ENCODE measurements at places on chromosomes 1 and 21. TPM values are rescaled to one million over a fixed set of nuclear protein-coding genes. Genes with fewer than 3 reads are reported as not detected.

DNA sequence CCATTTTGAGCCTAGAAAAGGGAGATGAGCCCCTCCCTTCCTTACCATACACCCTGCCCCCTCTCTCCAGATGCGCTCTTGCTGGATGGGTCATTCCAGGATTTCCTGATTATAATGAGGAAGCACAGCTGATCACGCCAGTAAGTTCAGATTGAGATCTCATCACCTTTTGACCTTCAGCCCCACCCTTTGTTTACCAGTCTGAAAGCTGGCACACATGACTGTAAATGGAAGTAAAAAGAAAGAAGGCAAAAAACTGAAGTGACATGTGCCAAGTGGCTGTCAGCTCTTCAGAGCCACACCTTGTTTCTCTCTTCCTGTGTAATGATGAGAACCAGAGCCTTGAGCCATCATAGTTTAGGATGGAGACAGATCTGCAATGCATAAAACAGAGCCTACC, 27.9 kb downstream of the S1PR1 start:
- no peak for DNase-seq

The GBP4 gene
- total RNA-seq: 9.7 TPM

- DNase-seq: no peak
Measured at GRCh38 chr1:154720328-154721297, 112.6 kb upstream of the ADAR start.

DNA sequence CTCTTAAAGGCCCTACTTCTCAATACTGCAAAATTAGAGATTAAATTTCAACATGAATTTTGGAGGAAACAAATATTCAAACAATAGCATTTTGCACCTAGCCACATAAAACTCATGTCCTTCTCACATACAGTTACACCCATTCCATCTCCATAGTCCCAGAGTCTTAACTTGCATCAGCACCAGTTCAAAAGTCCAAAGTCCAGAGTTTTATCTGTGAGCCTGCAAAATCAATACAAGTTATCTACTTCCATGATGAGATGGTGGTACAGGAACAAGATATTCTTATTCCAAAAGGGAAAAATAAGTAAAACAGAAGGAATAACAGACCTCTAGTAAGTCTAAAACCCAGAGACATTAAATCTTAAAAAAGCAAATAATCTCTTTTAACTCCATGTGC, 686.0 kb upstream of the ADGRL4 start:
- no peak for DNase-seq

- DNase-seq: no peak
Measured at GRCh38 chr1:33047839-33048305, 11.2 kb upstream of the AK2 start.

DNA sequence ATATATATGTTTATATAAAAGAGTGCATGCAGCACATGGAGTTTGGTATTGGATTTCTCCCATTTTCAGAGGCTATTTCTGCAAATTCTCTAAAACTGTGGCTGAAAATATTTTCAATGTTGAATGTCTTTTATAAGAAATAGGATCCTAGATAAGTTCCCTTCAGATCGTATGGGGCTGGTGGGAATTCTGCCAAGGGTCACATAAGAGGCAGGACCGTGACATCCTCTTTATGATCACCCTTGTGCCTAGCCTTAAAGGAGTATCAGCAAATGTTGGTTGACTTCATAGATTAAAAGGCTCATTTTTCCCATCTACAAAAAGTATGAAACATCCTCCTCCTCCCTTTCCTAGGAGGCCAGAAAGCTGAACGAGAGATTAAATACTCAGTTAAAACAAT, 1.3 kb upstream of the IFNAR2 start:
- DNase-seq: no peak

DNA sequence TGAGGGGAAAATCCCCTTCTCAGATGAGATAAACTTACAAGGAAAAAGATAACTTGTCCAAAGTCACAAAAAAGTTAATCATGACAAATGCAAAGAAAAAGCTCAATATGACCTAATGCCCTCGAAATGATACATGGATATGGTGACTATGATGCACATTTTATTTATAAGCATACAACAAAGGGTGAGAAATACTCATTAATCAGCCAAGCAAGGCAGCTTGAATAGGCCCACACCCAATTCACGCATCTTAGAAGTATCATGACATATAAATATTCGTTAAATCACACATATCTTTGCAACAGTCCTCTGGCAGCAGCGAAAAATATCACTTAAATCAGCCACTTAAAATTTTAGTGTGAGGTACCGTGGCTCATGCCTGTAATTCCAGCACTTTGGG, 21.7 kb downstream of the EPS15 start:
- no peak for DNase-seq

GRCh38 chr1:183543619-183544204, 46.5 kb downstream of the NCF2 start:
- DNase-seq: no peak

GRCh38 chr1:146051452-146051851, 29.9 kb upstream of the HJV start:
- DNase-seq: no peak

The FGR gene
- 3.5 TPM for total RNA-seq

DNA sequence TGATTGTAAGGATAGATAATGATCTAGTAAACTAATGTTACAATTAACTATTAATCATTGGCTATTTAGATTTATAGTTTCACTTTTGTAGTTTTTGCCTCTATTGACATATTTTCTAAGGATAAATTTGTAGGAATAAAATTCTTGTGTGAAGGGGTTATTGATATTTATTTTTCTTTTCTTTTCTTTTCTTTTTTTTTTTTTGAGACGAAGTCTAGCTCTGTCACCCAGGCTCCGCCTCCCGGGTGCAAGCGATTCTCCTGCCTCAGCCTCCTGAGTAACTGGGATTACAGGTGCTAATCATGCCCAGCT, 24.0 kb upstream of the DISC1 start:
- DNase-seq: no peak

The SPRR2A gene
- total RNA-seq: not detected

GRCh38 chr21:15667010-15667409, 62.8 kb upstream of the USP25 start:
- no peak for DNase-seq

DNA sequence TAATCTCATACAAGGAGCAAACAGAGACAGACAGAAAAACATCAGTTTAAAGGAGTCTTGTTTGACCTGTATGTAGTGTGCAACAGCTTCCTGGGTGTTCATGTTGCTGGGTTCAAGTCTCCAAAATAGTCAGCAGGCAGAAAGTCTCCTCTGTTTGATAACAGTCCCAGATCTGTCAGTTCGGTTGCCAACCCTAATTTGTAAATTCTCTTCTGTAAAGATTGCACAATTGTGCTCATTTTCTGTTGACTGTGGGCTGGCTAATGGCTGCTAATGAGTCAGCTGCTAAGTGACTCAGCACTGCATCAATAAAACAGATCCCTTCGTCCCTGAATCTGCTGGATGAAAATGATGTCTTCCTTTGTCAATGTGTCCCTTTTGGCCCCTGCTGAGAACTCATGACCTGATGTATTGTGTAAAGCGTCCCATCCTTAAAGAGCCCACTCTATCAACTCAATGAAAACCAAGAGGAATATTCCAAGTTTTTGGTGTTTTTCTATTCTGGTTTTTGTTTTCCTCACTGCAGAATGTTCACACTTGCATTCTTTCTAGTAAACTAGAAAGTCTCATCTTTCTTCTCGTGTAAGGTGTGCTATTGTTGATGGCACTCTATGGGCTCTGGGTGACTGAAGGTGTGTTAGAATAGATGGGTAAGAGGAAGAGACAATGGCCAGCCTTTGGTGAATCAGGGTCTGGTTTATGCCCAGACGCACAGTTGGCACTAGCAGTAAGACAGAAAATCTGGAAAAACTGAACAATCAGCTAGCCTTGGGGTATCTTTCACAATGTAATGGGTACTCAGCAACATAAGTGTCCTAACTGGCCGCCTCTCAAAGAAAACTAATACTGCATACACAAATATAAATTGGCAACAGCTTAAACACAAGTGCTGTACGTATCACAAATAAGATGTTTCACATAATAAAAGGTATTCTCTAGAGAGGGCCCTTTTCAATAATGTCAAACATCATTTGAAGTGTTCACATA, 75.1 kb upstream of the SIPA1L2 start:
- DNase-seq: peak; percentile 33

The BRWD1 gene
- 32.9 TPM for total RNA-seq

- no peak for DNase-seq
Measured at GRCh38 chr21:33259995-33260394, 6.2 kb upstream of the IL10RB start.

DNA sequence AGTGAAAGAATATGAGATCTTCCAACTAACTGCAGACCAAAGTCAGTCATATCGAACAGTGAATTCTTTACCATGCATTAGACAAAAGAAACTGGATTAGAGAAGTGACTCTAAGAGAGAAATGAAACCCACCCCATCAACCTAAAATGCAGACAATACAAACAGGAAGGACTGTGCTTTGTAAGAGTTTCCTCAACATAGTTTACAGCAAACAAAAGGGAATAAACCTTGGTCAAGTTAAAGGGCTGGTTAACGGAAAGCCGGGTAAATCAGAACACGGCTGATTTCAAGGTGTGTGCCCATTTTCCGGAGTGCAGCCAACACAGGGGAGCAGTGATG, 39.2 kb downstream of the SIPA1L2 start:
- DNase-seq: no peak

DNA sequence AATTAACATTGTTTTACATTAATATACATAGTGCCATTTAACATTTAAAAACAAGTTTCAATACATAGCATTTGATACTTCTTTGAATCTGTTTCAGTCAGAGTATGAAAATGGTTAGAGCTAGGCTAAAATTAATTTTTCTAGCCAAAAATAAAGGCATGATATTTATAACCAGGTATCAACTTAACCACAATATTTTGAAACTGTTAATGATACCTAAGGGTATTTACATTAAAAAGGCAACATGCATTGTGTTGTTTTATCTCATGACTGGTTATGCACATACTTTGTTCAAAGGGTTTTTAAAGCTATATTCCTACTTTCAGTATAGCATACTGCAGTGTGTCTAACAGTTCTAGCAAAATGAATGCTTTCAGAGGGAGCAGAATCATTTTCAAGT, 130.0 kb downstream of the HS2ST1 start:
- no peak for DNase-seq

The FCRL4 gene
- total RNA-seq: not detected

Measured in psoas muscle (tissue), 8 donors.